Panc1 (cell line): ENCODE measurements at places on chromosomes 11 and 22.

DNA sequence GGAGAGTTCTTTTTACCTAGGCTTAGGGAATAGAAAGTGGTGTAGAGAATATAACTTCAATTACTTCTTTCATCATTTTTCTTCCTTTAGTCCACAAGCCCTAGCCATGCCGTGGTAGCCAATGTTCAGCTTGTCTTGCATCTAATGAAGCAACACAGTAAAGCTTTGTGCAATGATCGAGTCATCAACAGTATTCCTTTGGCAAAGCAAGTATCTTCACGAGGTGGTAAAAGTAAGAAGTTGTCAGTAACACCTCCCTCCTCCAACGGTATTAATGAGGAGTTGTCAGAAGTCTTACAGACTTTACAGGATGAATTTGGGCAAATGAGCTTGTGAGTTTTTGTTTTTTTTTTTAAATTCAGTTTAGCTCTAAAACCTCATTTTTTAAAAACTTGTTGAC, 37.4 kb downstream of the CEP57 start:
- no peak for DNase-seq

DNA sequence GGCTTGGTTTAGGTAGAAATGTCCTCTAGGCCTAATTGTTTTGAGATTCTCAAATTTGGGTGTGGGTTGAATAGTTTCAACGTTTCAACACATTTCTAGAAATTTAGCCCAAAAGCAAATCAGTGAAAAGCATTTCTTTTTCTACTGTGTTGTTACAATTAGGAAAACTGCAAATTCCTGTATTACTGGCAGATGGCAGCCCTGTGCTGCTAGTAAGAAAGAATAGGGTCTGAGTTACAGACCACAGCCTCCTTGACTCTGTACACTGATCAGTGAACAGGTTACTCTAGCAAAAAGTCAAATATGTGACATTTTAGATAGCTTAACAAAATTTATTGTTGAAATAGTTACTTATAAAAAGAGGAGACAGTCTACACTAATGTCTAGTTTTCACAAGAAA, 703.0 kb downstream of the JRKL start:
- no peak for DNase-seq

DNA sequence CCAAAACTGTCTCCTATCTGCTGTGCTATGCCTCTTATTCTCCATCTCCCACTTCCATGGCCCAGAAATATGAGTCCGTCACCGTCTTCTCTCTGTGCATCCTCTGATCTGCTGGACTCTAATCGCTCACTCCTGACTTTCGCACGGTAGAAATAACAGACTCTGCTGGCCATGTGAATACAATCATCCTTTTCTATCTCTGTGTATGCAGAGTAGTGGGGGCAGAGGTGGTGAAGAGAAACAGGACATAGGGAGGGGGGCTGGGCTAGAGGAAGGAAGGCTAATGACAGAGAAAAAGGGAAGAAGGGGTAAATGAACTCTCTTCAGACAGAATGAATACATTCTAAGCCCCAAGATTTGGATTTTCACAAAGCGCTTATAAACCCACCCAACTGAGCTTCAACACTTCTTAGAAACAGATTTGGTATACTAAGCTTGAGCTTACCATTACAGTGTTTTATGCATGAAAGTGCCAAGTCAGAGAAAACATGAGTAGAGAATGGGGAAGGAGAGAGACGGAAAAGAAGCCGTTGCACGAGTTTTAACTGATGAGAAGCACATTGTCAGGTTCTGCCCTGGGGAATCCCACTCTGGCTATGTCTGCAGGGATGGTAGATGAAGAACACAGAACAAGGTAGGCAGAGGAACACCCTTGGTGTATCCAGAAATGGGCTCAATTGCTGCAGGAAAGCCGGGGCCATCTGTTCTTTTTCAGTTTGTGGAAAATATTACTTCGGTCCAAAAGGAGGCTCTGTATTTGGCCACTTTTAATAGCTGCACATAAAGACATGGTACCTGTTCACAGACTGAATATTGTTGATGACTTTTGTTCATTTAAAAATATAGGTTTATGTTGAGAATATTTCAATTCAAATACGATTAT, 324.7 kb downstream of the ETS1 start:
- no peak for DNase-seq

- DNase-seq, result no peak
These were observed 6.9 kb upstream of the TUBA8 start for GRCh38 chr22:18103527-18104269.

DNA sequence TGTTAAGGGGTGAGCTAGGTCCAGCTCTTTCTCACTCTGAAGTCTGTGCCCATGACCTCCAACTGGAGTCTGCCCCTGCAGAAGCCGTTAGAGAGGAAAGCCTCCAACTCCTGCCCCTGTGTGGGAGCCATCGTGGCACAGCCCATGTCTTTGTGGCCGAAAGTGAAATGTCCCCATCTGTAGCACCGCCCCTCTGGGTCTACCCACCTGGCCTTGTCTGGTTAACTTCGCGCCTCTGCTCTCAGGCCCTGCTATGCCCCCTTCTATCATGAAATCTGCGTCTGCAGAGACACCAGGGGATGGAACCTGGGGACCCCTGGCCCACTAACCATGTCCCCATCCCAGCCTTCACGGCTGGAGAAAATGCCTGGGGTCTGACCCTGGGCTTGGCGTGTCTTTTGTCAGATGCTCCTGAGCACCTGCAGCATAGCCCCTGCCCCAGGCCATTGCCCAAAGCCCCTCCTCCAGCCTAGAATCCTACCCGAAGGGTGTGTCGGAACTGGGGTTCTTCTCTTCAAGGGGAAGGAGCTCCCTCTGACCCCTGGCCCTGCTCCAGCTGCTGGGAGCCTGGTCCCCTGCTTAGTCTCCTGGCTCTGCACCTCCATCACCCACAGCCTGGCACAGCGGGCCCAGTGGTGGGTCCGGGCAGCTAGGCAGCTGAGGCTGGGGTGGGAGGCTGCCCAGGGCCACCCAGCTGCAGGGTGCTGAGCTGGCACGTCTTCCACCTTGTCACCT, 35.8 kb upstream of the HMOX1 start:
- DNase-seq, result no peak

- no peak for DNase-seq
These were observed 11.0 kb downstream of the PTPRJ start for GRCh38 chr11:47991266-47991830.

GRCh38 chr11:124865902-124866851, 945 bp downstream of the ROBO3 start:
- no peak for DNase-seq
